GM04504 (cell line): ENCODE measurements at places on chromosomes 3 and 15.

DNA sequence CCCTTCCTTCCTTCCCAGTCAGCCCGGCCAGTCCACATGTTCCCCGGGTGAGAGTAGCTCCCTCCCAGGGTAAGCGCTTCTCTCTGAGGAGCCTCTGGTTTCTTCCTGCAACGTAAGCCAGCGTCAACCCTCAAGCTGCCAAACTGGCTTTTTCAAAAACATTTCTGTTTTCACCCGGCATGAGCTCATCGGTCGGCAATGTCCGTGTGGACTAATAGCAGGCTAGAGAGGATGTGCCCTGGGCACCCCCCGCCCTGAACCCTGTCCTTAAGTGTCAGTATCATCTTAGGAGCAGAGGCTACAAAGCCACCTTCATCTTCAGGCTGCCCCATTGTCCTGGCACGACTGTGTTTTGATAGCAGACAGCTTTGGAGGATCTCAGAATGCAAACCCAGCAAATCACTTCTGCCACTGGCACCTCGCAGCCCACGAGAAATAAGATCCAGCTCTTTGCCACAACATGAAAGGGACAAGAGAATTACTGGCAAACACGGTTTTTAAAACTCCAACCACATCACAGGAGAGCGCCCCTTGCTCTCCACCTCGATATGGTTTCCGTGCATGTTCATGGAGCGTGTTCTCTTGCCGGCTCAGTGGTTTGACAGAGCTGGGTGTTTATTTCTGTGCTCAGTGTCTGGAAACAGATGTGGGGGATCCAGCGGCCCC, 9.9 kb downstream of the ALDH1A3 start:
- peak; percentile 76 for DNase-seq

DNA sequence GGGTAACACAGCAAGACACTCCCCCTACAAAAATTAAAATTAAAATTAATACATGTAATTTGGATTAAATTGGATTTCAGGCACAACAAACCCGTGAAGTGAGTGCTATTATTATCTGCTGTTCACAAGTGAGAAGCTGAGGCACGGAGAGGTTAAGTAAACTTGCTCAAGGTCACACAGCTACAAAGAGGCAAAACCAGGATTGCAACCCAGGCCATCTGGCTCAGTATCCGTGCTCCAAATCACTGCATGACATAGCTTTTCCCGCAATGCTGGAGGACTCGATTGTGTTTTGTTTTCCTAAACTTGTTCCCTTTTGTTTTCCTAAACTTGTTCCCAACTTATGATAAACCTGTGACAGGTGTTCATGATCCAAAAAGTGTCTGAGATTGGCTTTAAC, 19.9 kb upstream of the C15orf39 start:
- no peak for DNase-seq

- no peak for DNase-seq
Observed at GRCh38 chr3:124811436-124811835, 75.7 kb downstream of the ITGB5 start.

DNA sequence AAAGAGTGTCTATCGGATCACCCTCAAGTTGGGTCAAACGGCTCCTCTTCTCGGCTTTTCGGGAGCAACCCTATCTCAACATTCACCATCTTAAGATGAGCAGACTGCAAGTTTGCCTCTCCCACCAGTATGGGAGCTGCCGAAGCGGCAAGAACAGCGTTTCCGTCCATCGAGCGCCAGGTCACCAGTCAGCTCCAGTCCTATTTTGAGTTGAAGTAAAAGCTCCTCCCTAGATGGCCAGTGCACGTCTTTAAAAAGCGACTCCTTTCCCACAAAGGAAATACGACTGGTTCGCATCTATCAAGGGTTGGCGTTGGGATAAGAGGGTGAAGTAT, 369 bp upstream of the U2SURP start:
- DNase-seq: no peak

DNA sequence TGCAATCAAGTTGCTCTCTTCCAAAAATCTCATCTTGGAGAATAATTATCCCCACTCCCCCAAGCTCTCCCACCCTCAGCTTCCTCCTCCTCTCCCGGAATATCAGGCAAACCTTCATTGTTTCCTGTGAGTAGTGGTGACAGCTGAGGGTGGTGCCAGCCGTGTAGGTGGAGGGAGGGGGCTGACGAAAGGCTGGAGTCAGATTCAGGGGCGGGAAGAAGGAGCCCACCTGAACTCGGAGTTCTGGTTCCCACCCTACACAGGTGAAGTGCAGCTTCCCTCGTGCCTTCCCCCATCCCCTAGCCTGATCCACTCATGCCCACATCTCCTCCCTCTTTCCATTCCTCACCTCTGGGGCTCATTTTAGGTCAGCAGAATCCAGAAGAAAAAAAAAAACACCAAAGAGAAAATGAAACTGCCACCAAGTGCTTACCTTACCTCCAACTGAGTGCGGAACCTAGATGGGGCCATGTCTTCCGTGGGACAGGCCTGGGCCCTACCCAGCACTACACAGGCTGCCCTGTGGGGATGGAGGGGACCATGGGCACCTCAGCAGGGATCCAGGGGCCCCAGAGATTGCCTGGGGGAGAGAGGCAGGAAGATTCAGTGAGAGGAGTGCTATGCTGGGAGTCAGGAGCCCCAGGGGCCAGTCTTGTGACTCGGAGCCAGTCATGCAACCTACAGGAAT, 81.3 kb downstream of the ADCY5 start:
- DNase-seq: no peak

DNA sequence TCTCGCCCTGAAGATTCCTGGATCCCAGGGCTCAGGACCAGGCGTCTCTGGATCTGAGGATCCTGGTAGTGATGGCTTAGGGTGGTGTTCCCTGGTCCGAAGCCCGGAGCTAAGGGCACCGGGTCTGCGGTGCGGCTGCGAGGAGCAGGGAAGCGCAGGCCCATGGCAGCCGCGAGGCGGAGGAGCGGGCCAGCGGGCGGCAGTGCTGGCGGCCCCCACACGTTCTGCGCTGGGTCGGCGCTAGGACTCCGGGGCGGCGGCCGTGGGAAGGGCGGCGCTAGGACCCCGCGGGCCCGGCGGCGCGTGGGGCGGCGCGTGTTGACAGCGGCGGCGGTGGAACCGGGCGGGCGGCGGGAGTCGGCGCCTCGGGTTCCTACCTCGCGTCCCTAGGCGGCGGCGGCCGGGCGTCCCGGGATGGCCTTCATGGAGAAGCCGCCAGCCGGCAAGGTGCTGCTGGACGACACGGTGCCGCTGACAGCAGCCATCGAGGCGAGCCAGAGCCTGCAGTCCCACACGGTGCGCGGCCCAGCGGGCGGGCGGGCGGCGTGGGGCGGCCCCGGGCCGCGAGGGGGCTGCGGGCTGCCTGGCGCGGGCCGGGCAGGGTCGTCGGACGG, at the start of gene PXK:
TSS of gene PXK (plus strand) at position 318 of the 614 bp plus-strand sequence. CDS start at position 415, 97 bp downstream.
- peak; percentile 60 for DNase-seq

DNA sequence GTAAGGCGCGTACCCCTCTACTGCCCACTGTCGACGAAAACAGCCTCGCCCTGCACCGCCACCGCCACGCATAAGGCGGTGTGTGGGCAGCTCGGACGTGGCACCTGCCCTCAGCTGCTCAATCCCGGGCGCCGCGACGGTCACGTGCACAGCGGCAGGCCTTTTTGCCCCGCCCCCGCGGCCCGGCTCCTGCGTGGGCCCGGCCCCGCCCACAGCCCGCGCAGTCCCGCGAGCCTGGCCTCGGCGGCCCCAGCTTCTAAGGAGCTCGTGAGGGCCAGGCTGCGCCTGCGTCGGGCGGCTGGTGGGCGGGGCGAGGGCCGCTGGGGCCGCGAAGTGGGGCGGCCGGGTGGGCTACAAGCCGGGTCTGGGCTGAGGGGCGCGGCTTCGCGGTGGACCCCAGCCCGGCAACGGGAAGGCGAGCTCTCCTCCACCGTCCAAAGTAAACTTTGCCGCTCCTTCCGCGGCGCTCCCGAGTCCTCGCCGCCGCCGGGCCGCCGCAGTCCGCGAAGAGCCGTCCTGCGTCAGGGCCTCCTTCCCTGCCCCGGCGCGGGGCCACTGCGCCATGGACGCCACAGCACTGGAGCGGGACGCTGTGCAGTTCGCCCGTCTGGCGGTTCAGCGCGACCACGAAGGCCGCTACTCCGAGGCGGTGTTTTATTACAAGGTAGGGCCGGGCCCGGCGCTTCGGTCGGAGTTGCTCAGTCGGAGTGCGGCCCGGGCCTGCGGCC, at the start of gene CAPN7:
TSS of gene CAPN7 (plus strand) at position 313 of the 728 bp plus-strand sequence. CDS start at position 563, 250 bp downstream.
- peak; percentile 88 for DNase-seq

GRCh38 chr3:170500462-170500861, 81.8 kb downstream of the CLDN11 start:
- no peak for DNase-seq

DNA sequence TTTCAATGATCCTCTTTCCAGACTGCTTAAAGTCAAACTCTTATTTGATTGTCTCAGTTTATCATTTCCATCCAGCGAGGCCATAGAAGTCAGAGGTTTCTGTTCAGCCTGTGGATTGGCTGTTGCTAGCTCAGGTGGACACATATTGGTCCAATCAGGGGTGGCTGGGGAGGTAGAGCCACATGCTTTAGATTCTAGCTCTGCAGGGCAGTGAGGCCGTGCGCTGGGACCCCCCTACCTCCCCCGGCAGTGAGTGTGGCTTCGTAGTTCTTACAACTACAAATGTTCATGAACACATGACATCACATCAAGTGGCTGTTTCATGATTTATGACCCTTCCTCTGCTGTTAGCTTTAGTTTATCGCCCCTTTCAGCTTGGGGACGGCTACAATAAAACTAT, 18.0 kb downstream of the APOD start:
- DNase-seq: no peak
